ENCODE measurements at places on chromosomes 1 and 21.

- no peak for DNase-seq
Observed at GRCh38 chr1:31441073-31441472, 28.1 kb downstream of the SERINC2 start.

DNA sequence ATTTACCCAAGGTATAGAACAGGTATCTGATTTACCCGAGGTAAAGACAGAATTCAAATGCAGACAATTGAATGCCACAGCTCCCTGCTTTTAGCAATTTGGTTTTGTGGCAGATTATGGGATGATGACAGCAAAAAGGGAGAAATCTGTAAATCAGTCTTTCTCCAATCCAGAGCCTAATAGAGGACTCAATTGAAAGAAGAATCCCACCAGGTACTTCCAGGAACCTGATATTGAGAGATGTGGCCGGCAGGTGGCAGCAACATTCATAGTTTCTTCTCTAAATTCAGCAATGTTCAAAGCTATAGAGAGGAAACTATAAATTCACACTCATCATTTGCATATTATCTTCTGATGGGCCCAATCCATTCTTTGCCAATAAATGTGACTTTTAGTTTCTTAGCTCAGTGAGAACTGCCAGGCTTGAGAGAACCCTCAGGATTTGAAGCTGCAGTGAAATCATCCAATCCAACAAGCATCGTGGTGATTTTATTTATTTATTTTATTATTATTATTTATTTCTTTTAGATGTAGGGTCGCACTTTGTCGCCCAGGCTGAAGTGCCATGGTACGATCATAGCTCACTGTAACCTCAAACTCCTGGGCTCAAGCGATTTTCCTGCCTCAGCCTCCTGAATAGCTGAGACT lies 9.8 kb upstream of the PHACTR4 start:
- DNase-seq, result peak; percentile 63

DNA sequence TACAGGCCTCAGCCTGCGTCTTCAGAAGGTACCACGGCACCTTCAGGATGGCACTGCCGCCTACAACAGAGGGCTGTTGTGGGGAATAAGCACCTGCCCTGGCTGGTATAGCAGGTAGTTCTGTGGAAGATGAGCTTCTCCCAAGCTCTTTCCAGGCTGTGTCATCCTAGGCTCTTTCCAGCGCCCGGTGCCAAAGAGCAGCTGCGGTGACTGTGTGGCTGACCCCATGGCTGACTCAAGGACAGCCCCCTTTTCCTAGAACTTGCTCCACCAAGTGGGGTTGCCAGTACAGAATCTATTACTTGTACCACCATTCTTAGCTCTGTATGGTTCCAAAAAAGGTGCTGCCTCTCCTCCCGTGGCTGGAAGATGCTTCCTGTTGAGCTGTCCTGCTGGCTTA lies 21.9 kb upstream of the EVA1B start:
- no peak for DNase-seq

GRCh38 chr1:1304331-1305299 lies 3.1 kb downstream of the ACAP3 start:
- DNase-seq, result peak; percentile 90

DNA sequence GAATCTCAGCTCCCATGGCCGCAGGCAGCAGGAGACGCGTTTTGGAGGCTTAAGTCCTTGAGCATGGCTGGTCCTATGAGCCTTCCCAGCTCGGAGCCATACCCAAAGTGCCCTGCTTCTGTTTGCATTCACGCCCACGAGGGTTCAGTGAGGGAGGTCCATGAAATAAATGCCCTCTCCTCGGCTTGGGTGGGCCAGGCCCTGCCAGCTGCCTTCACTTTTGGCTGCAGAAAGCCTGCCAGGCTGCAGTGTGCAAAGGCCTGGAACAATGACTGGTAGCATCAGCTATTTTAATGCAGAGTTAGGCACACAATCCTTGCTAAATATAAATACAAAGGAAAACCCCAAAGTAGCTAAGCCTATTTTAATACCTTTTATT lies 49.4 kb downstream of the H3-3A start:
- no peak for DNase-seq

GRCh38 chr1:18714404-18715175 lies 83.9 kb downstream of the PAX7 start:
- no peak for DNase-seq

DNA sequence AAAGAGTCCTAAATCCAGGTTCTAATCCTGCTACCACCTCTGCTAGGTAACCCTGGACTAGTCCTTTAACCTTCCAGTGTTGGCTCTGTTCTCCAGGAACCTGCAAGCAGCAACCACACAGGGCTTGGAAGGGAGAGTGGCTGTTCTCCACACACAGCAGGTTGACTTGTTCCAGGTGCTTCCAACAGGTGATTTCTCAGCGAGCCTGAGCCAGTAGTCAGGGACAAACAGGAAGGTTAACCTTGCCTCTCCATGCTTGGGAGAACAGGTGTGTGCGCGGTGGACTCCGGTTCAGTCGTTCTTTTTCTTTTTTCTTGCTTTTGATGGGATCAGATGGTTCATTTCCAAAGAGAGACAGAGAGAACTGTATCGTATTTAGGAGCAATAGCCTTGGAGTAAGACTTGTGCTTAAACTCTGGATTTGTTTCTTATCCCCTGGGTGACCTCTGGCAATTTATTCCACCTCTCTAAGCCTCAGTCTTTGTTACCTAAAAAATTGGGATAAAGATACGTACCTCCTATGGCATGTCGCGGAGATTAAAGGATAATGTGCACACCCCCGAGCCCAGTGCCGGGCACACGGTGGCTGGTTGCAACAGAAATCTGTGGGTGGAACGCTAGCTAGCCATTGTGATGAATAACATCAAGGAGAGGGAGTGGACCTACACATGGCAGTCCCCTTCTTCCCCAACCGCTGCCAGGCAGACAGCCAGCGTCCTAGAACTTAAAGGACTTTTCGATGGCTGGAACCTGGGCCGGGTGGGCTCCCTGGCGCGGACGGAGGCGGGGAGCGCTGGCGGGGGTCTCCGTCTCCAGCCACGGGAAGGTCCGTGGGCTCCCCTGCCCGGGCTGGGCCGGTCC lies 583 bp upstream of the CACHD1 start:
- no peak for DNase-seq

DNA sequence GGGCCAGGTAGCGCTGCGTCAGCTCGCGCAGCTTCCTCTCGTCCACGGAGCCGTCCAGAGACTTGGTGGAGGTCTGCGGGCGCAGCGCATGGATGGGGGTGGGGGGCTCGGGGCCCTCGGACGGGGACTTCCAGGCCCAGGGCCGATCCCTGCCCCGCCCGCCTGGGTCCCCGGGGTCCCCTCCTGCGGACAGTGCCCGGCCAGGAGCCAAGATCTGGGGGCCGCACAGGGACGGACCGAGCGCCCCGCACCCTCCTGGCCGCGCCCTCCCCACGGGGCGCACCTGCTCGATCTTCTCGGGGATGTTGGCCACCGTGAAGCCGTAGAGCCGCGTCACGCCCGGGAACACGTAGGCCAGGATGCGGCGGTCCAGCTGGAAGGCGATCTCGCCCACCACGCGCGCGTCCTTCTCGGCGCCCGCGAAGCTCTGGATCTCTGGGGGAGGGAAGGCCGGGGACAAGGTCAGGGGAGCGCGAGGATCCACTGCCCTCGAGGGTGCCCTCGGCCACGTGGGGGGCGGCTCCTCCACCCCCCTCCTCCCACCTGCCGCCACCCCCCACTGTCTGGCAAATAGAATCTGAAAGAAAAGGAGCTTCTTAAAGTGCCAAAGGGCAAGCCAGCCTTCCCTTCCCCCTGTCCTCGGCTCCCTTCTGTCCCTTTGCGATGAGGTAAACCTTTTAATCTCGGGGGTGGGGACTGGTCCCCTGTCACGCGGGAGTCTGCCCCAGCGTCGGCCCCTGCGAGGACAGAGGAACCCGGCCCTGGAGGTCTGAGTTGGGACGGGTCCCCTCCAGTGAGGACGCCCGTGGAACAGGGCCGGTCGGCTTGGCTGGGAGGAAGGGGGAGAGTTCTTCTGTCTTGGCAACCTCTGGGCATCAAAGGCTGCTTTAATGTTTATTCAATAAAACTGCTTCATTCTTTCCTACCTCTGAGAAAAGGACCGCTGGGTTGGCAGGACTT lies 6.5 kb upstream of the FTCD start:
- no peak for DNase-seq

- DNase-seq, result no peak
Observed at GRCh38 chr1:84644472-84644871, 45.8 kb downstream of the SSX2IP start.

- DNase-seq, result no peak
Observed at GRCh38 chr1:53051676-53052075, 10.3 kb upstream of the PODN start.

- DNase-seq, result no peak
Observed at GRCh38 chr1:30714536-30715090, 8.8 kb downstream of the MATN1 start.

- no peak for DNase-seq
Observed at GRCh38 chr21:31545036-31545435, 114.5 kb upstream of the SOD1 start.

DNA sequence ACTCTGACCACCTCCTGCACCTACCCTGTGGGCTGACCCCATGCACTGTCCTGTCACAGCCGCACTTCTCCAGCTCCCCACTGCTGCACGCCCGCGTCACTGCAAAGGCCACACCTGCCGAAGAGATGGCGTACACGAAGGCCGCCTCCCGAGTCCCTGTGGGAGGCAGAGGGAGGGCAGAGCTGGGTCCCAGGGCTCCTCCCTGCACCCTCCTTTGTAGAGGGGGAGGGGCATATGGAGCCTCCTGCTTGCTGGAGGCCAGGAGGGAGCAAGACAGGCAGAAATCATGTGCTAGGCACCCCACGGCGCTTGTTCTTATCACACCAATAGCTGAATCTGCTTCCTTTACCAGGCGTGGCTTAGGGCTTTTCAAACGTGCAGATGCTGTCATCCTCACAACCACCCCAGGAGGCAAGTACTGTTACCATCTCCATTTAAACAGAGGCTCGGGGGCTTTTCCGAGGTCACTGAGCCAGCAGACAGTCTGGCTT lies 21.4 kb downstream of the WNT4 start:
- DNase-seq, result no peak

DNA sequence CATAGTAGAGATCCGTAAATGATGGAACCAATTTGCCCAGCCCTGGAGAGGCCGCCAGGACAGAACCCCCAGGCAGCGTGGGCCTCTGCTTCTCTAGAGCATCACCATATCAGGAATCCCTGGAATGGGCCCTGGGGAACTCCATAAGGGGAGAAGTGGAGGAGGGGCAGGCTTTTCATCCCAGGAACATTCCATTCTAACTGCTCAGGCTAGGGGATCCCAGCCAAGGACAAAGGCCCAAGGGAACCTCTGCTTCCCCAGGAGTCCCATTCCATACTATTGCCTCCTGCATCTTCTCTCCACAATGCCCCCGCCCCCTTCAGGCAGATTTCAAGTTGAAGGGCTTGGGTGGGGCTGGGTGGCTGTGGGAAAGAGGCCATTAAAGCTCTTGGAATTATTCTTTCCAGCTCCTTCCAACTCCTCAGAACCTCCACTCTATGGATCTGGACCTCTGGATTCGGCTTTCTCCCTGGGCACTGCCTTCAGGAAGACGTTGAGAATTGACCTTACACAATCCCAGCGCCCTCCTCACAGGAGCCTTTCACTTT lies 6.0 kb downstream of the TRNP1 start:
- no peak for DNase-seq

DNA sequence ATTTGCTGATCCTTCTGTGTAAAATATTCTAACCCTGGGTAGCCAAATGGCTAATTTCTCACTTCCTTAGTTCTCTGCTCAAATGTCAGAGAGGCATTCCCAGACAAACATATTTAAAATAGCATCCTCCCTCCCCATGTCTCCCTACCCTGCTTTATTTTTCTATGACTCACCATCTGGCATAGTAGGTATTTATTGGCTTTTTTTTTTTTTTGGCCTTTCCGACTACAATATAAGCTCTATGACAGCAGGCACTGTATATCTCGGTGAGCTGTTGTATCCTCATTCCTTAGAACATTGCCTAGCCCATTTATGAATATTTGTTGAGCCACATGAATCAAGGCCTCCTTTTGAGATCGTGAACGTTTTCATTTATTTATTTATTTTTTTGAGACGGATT lies 1.5 kb upstream of the NEK7 start:
- peak; percentile 72 for DNase-seq

- no peak for DNase-seq
Observed at GRCh38 chr1:12032161-12032621, 12.9 kb downstream of the MIIP start.

DNA sequence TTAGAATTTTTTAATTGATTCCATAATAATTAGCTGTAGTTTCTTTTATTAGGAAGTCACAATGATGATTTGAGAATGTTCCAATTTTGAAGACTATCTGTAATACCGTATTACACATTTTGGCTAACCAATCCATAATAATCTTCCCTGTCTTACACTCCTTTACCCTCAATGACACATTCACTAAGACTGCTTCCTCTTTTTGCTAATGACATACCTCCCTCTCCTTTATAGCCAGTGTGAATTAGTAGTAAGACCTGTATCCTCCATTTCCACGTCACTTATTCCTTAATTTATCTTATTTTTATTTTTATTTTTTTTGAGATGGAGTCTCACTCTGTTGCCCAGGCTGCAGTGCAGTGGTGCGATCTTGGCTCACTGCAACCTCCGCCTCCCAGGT lies 10.1 kb downstream of the KDM1A start:
- DNase-seq, result no peak

GRCh38 chr21:41615613-41616012 lies 107.7 kb upstream of the TMPRSS2 start:
- no peak for DNase-seq

DNA sequence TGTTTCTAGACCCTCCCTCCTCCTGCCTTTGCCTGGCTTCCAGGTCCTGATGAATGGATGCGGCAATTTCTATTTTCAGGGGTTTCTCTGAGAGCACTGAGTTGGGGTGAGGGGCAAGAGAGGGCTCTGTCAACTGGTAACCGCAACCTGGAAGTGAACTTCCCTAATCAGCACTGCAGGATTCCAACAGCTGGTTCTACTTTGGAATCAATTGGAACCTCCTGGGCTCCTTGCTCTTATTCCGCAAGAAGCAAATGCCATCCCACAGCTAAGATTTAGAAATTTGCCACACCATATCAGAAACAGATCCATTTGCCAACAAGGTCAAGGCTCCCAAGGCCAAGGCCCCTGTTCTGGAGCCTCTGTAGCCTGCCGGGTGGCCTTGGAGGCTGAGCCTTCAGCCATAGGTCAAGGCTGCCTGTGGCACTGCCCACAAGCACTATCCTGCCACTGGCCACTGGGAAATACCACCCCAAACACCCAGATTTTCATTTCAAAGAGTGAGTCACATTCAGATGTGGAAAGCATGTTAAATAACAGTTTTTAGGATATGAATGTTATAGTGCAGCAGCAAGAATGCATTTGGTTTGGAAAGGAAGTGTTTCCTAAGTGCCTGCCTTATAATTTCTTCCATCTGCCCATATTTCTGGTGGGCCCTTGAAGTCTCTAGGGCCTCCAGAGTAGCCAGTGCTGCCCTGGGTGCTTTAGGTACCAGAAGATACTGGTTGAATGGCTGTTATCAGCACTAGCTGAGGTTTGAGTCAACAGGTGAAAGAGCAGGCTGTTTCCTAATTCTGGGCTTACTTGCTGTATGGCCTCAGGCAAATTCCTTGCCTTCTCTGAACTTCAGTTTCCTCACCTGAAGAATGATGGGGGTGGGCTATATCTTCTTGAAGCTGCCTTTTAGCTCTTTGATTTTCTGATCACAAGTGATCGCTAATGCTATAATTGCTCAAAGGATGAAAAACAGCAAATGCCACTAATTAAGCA lies 56.3 kb upstream of the JUN start:
- no peak for DNase-seq

- no peak for DNase-seq
Observed at GRCh38 chr1:177907000-177907399, 62.9 kb downstream of the SEC16B start.

- no peak for DNase-seq
Observed at GRCh38 chr1:35297886-35298285, 29.4 kb downstream of the ZMYM4 start.

- no peak for DNase-seq
Observed at GRCh38 chr21:39105836-39106235, 77.4 kb downstream of the PSMG1 start.

- no peak for DNase-seq
Observed at GRCh38 chr1:6267686-6268322, 6.9 kb upstream of the GPR153 start.

Measured in NCI-H1694 treated with DMSO at 0.1 percent for 48 hours (cell line).